ENCODE measurements at places on chromosomes 7 and 10. TPM values are rescaled to one million over a fixed set of nuclear protein-coding genes. Genes with fewer than 3 reads are reported as not detected.

Gene PNLIPRP2
- total RNA-seq = not detected

Gene C10orf62
- 2.3 TPM for total RNA-seq

Gene ATG9B
- total RNA-seq = 0.70 TPM

Gene CFAP69
- total RNA-seq = 31.7 TPM

Gene WEE2
- total RNA-seq = 0.23 TPM

Gene GPR15LG
- 0.64 TPM for total RNA-seq

Gene NPY
- 2.9 TPM for total RNA-seq

Gene RET
- 16.9 TPM for total RNA-seq

Gene MKRN1
- 100.0 TPM for total RNA-seq

Gene LIPJ
- 0.23 TPM for total RNA-seq

Gene DLX5
- total RNA-seq = 0.29 TPM

Gene NUDT5
- total RNA-seq = 26.9 TPM

Gene PLXDC2
- total RNA-seq = 48.1 TPM

Gene ING3
- 15.9 TPM for total RNA-seq

Gene VWDE
- total RNA-seq = 3.1 TPM

Gene HOXA5
- 42.4 TPM for total RNA-seq

Gene IQUB
- total RNA-seq = 9.8 TPM

Gene CCL24
- total RNA-seq = 1.7 TPM

Gene CCDC172
- not detected for total RNA-seq

Gene IDI2
- not detected for total RNA-seq
